Activated naive CD8-positive, alpha-beta T cell treated with anti-CD3 and anti-CD28 coated beads, Interleukin-2, amount 50 U/mL, for 16 hours (primary cell): ENCODE measurements at places on chromosomes 13 and 19.

DNA sequence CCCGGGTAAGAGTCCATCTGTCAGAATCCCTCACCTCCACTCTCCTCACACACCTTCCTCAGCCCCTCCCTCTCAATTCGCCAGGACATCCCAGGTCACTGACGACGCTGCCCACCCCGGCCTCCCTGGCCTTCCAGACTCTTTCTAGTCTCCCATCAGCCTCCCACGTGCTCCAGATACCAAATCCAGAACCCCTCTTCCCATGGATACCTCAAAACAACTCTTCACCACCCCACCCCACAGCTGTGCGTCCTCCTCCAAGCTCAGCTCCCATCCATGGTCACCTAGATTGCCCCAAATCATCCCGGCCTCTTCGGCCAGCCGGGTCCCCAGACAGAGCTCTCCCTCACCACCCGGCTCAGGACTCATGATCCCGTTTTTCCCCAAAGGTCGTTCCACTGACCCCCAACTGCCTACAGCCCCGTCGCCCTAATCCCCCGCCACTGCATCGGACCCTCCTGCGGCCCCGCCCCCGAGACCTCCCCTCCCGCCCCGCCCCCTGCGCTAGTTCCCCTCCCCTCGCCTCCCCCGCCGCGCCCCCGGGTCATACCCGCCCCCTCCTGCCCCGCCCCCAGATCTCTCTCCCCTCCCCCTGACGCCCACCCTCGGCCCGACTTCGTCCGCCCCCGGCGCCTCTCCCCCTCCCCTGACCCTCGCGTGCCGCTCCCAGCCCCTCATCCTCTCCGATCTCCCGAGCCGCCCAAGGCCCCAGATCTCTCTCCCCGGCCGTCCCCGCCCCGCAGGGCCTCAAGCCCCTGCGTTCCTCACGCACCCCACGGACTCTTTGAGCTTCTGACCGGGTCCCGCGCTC is 546 bp downstream of the UBXN6 start:
- no peak for DNase-seq

- DNase-seq, result no peak
Observed at GRCh38 chr19:8494158-8494557, 8.3 kb downstream of the PRAM1 start.

- no peak for DNase-seq
Observed at GRCh38 chr19:14528419-14529253, 758 bp upstream of the TECR start.

GRCh38 chr13:22090106-22090505 is 419.2 kb downstream of the FGF9 start:
- DNase-seq, result no peak

GRCh38 chr13:88648598-88649373 is 977.6 kb downstream of the SLITRK5 start:
- no peak for DNase-seq

DNA sequence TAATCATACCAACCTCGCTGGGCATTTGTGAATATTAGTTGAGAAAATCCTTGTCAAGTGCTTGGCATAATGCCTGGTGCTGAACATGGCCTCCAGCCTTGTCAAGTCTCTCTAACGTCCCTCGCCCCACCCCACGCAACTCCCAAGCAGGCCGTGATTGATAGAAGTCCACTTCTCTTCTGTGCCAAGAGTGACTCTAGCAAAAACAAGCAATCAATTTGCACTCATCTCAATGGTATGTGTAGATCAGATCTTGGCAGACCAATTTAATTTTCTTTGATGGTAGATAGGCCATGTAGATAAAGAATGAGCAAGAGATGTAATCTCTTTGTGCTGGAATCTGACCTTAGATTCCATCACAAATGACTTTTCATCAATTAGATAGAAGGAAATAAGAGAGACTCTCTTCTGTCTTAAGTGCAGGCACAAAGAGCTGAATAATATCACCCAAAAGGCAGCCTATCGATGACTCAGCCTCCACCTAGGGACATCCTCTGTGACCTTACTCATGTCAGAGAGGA is 31.0 kb upstream of the KATNAL1 start:
- no peak for DNase-seq

DNA sequence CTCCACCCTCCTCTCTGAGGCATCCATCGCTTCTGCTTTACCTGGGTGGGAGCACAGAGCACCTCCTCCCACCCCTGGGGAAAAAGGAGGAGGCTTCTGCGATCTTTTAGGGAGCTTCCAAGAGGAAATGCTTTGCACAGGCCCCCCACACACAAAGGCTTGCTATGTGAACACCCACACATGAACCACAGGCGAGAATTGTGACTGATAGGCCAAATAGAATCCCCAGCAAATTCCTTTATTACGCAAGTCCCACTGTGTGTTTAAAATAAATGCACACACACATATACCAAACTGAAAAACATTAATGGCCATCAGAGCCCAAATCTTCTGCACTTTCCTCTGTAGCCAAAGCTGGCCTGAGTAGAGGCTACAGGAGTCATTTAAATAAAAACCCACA is 50.6 kb downstream of the HSPH1 start:
- no peak for DNase-seq

- no peak for DNase-seq
Observed at GRCh38 chr13:67061750-67062149, 168.4 kb downstream of the PCDH9 start.

GRCh38 chr13:79456656-79457365 is 24.1 kb upstream of the NDFIP2 start:
- no peak for DNase-seq

GRCh38 chr13:111644750-111645149 is 324.3 kb downstream of the TEX29 start:
- no peak for DNase-seq

DNA sequence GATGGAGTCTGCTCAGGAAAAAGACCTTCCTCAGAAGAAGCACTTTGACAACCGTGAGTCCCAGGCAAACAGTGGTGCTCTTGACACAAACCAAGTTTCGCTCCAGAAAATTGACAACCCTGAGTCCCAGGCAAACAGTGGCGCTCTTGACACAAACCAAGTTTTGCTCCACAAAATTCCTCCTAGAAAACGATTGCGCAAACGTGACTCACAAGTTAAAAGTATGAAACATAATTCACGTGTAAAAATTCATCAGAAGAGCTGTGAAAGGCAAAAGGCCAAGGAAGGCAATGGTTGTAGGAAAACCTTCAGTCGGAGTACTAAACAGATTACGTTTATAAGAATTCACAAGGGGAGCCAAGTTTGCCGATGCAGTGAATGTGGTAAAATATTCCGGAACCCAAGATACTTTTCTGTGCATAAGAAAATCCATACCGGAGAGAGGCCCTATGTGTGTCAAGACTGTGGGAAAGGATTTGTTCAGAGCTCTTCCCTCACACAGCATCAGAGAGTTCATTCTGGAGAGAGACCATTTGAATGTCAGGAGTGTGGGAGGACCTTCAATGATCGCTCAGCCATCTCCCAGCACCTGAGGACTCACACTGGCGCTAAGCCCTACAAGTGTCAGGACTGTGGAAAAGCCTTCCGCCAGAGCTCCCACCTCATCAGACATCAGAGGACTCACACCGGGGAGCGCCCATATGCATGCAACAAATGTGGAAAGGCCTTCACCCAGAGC is 16.2 kb upstream of the ZNF544 start:
- DNase-seq, result no peak

DNA sequence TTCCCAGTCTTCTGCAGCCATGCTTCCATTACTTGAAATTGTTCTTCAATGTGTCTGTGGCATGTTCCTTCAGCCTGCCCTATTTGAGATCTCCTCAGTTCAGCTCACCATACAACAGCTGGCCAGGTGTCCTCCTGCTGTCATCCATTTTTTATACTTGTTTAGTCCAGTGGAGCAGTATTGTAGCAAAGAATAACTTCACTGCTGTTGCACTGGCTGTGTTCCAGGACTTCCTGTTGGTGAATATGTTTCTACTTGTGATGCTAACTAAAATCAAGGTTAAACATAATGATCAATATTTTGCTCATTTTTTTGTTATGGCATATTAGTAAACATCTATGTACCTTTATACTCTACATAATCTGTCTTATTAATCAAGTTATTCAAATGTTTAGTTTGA is 1394.1 kb downstream of the PCDH9 start:
- no peak for DNase-seq
